ENCODE measurements at places on chromosomes 12 and 14.

DNA sequence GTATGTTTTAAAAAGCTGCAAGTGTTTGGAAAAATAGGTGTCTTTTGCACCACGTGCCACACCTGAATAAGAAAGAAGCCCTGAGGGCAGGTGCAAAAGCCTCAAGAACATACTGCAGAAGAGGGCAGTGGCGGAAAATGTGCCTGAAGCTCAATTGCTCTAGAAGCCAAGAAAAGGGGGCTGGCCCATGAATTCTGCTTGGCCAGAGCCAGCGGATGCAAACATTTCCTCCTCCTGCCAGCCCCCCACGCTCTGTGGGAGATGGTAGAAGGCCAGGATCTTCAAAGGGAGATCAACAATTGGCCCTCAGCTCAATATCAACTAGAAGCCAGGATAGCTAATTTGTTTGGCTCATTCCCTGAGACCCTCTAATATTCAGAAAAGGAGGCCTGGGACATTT, 80.3 kb upstream of the TMEM132D start:
- no peak for DNase-seq

DNA sequence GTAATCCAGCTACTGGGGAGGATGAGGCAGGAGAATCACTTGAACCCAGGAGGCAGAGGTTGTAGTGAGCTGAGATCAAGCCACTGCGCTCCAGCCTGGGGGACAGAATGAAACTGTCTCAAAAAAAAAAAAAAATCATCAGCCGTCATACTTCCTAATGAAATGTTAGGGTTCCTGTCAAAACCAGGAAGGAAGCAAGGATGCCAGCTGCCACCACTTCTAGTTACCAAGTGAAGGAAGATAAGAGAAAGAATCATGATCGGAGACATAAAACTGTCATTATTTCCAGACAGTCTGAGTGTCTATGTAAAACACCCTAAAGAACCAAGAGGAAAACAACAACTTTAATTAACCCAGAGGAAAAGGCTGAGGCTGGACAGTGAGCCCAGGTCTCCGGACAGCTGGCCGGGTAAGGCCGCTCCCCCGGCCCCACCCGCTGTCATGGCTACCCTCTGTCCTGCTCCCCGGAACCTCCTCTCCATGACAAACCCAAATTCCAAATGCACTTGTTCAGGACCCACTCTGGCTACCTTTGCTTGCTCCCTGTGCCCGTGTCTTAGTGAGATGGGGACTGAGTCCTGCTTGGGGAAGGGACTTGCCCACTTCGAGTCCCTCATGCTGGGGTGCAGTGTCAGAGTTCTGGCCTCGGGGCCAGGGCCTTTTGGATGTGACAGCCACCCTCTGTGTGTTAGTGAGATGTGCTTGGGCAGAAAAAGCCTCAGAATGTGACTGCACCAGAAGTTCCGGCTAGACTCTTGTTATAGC, 29.0 kb downstream of the SLC6A12 start:
- no peak for DNase-seq

DNA sequence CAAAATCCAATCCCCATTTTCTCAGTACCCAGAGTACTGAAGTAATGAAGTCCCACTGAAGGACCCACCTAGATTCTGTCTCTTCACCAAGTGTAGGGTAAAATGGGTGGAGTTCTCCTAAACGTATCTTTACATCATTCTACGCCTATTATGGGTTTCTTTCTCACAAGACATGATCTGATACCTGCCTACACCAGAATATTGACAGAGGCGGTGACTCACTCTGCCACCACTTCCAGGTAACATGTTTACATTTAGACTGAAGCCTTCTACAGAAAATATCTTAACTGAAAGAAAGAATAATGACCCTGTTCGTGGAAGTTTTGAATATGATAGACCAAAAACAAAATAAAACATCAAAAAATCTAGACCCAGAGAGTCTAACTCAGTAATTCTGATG, 89.8 kb downstream of the BTG1 start:
- DNase-seq = no peak

- DNase-seq = no peak
Measured at GRCh38 chr12:89540586-89540985, 14.7 kb upstream of the POC1B start.

DNA sequence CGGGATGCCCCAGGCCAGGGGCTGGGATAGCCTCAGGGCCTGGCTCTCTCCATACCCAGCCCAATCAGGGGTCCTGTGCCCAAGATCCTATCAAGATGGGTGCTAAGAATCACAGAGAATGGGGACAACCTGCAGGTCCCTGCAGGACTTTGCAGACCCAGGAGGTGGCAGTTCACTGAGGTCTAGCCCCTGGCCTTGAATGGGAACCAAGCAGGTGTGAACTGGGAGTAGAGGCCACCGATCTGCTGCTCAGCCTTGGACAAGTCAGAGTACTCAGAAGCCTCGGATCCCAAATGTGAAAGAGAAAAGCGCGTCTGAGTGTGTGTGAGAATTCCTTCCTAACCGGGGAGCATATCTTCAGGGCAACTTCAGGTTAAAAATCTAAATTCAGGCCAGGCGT, 76.2 kb downstream of the ARL6IP4 start:
- DNase-seq = no peak
